Fibroblast of the aortic adventitia (primary cell): ENCODE measurements at places on chromosomes 1 and 21. TPM values are rescaled to one million over a fixed set of nuclear protein-coding genes. Genes with fewer than 3 reads are reported as not detected.
A peak's percentile ranks its signal among the peaks of the same experiment; 100 is the strongest.

Gene FAM72D
- 2.2 TPM in 1 of 2 replicates, not detected in the other for total RNA-seq

Gene PLA2G2F
- not detected in 2 replicates for total RNA-seq

Gene HCRTR1
- total RNA-seq = 0.18 TPM in 1 of 2 replicates, not detected in the other

Gene SYT14
- 0.08 and 35.0 TPM in 2 replicates for total RNA-seq

Gene HLX
- 4.1 and 25.4 TPM in 2 replicates for total RNA-seq

Gene TRPM2
- total RNA-seq = 0.08 TPM in 1 of 2 replicates, not detected in the other

Gene LCE3D
- total RNA-seq = not detected in 2 replicates

Gene RGS13
- total RNA-seq = not detected in 2 replicates

Gene RWDD3
- total RNA-seq = 12.5 and 20.6 TPM in 2 replicates

Gene ADAMTS1
- 284 and 390 TPM in 2 replicates for total RNA-seq

DNA sequence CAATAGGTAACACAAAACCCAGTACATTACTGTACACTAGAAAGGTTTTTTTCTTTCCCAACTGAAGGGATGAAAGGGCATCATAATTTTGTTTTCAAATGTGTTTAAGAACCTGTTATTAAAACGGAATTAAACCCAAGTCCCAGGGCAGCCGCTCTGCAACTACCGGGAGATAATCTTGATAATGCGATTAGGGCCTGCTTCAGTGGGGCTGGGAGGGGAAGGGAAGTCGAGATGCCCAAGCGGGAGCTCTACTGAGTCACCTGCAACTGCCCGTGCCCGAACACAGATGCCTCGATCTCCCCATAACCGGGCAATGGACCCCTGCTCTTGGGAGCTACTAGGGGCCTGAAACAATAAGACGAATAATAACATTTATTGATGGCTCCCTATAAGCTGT is 61.4 kb downstream of the KAZN start:
- no peak for DNase-seq

- DNase-seq = no peak
These were observed 414.9 kb downstream of the SMYD3 start for GRCh38 chr1:246092136-246092535.

DNA sequence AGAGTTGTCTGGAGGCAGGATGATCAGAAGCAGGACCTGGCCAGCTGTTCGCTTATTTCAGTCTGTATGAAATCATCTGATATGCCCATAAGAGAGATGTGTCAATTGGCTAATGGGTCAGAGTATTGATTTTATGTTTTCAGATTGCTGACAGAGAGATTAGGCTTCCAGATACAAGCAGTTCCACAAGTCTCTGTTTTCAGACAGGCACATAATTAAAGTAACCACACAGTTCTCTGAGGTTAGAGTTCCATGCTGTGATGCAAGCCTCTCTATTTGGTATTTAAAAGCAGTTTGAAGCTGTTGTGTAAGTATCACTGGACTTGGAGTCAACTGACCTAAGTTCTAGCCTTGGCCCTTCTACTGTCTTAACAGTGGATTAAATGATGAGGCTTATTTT is 50.1 kb downstream of the ATF6 start:
- no peak for DNase-seq

DNA sequence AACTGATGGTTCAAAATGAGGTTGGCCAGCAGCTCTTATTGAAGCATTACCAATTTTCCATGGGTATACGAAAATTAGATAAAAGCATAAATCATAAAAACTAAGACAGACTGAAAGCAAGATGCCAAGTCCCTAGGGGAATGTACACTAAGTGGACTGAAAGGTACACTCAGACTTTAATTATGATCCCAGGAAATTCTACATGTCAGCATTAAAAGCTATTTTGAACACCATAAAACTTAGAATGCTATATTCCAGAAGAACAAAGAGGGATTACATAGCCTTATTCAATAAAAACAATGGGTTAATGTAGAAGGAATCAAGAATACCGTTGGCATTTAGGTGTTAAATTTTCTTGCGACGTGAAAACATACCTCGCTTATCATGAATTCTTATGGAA is 558.5 kb downstream of the LRRIQ3 start:
- DNase-seq = no peak

DNA sequence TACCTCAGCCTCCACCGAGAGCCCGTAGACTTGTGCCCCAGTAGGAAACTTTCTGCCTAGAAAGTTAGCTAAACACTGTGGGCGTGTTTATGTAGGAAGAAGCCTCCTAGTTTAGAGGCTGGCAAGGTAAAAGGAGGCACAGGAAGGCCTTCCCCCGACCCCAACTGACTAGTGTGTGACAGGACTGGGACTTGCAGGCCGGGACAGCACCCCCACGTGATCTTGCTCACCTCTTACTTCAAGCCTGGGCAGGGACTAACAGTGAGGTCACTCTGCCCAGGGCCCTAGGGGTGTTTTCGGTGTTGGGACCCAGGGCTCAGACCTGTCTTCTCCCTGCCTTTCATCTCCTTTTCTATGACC is 392 bp upstream of the TAGLN2 start:
- no peak for DNase-seq

GRCh38 chr1:45198185-45198584 is 8.2 kb downstream of the ZSWIM5 start:
- DNase-seq = no peak

- DNase-seq = peak; percentile 21
These were observed 115.8 kb upstream of the PBX1 start for GRCh38 chr1:164443166-164443565.

DNA sequence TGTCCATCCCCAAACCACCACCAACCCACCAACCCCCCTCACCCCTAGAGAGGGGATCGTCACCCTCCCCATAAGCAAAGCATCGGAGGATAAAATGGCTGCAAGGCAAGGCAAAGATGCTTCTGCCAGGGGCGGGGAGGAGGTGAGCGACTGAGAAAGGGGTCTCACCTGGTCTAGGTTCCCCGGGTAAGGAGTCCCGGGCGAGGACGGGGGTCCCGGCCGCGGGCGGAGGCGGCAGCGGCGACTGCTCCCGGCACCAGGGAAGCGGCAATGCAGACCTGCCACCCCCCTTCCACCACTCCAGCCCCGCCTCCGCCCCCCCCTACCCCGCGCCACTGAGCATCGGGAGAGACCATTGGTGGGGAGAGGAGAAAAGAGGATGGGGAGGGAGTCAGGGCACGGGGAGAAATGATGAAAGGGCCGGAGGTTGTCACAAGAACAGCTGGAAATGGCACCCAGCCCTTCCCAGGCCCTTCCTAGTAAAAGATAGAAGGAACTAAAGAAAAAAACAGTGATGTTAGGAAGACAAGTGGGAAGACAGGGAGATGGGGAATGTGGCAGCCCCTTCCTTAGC is at the start of gene SV2A:
Gene SV2A (minus strand): TSS at position 274 of the 574 bp plus-strand sequence. CDS start 4,004 bp downstream, outside the sequence.
- peak; percentile 66 for DNase-seq

- peak; percentile 22 for DNase-seq
These were observed 22.3 kb downstream of the EXO1 start for GRCh38 chr1:241870336-241870735.

DNA sequence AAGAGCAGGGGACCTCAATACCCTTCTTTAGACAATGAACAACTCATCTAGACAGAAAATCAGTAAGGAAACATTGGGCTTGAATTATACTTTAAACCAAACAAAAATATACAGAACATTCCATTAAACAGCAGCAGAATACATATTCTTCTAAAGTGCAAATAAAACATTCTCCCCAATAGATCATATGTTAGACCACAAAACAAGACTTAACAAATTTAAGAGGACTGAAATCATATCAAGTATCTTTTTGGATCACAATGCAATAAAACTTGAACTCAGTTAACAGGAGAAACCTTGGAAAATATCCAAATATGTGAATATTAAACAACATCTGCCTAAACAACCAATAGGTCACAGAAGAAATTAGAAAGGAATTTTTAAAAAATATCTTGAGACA is 47.7 kb upstream of the HP1BP3 start:
- no peak for DNase-seq

DNA sequence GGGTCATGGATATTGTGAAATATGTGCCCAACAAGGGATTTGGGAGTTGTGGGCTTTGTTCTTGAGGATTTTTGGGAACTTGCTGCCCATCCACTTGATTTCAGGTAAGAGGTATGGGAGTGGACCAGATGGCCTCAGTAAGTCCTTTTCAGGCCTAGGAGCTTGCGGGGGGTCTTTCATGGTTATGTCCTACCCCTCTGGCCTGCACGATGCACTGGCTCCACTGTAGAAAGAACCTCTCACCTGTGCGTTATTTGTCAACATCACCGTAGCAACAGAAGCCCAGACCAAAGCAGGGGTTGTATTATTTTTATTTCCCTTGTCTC is 8.6 kb downstream of the RIIAD1 start:
- no peak for DNase-seq

GRCh38 chr1:167135281-167135840 is 41.5 kb downstream of the STYXL2 start:
- DNase-seq = no peak

DNA sequence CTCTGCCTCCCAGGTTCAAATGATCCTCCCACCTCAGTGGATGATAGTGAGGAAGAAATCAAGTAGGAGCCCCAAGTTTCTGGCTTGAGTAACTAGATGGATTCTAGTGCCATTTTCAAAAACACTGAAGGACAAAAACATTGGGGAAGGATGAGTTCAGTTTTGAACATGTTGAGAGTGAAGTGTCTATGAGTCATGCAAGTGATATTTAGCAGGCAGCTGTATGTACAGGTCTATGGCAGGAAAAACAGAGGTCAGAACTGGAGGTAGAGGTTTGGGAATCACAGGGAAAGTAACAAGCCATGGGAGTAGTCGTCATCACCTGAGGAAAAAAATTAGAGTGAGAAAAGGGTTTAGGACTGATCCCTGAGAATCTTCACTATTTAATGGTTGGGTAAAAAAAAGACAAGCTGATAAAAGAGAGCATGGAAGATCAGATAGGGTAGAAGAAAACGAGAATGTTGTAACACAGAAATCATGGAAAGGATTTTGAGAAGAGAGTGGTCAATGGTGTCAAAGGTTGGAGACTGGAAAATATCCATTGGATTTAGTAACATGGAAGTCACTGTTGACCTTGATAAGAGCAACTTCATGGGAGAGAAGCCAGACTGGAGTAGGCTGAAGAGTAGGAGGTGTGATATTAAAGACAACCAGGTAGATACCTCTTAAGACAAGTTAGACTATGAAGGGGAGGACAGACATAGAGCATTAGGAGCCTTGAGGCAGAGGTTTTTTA is 53.1 kb downstream of the DIPK1A start:
- no peak for DNase-seq

GRCh38 chr1:222828939-222829338 is 14.1 kb downstream of the DISP1 start:
- DNase-seq = no peak

DNA sequence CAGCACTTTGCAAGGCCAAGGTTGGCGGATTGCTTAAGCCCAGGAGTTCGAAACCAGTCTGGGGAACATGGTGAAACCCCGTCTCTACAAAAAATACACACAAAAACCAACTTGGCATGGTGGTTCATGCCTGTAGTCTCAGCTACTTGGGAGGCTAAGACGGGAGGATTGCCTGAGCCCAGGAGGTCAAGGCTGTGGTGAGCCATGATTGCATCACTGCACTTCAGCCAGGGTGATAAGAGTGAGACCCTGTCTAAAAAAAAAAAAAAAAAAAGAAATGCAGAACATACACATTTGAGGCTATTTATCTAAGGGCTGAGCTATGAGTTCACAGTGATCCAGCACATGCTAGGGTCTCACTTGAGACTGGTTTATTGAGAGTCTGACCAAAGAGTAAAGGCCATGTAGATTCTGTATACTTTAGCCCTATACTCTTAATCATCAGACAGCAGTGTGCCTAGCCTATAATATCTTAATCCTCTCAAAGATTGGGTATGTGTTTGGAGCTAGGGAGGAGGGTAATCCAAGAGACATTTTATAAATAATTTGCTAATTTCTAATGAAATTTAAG is 23.9 kb downstream of the RNF2 start:
- DNase-seq = no peak

DNA sequence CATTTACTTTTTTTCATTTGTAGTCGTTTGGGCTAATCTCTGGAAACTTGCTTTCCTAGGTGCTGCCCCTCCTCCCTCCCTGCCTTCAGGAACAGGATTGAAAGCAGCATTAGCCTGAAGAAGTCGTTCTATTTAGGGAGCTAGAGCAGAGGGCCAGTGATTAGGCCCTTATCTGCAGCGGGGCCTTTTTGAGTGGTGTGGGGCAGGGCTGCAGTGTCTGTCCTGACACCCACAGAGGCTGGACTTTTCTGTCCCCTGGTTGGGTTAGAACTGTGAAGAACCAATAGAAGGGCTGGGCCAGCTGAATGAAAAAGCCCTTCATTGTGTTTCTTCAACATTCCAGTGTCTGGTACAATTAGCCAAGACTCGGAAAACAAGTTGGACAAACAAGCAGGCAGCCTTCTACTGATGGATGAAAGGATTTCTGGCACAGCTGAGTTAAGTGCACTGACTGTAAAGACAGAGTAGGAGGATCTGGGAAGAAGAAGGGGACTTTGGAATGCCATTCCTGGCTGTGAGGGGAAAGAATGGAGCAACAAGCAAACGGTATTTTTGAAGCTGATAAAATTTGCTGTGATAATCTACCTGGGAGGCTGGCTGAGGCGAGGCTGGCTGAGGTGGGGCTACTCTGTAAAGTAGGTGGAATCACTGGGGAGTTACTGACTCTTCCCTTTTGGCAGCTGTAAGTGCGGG is 9.7 kb downstream of the MACF1 start:
- peak; percentile 56 for DNase-seq

GRCh38 chr1:111332190-111332589 is 41.5 kb downstream of the CHIA start:
- no peak for DNase-seq

DNA sequence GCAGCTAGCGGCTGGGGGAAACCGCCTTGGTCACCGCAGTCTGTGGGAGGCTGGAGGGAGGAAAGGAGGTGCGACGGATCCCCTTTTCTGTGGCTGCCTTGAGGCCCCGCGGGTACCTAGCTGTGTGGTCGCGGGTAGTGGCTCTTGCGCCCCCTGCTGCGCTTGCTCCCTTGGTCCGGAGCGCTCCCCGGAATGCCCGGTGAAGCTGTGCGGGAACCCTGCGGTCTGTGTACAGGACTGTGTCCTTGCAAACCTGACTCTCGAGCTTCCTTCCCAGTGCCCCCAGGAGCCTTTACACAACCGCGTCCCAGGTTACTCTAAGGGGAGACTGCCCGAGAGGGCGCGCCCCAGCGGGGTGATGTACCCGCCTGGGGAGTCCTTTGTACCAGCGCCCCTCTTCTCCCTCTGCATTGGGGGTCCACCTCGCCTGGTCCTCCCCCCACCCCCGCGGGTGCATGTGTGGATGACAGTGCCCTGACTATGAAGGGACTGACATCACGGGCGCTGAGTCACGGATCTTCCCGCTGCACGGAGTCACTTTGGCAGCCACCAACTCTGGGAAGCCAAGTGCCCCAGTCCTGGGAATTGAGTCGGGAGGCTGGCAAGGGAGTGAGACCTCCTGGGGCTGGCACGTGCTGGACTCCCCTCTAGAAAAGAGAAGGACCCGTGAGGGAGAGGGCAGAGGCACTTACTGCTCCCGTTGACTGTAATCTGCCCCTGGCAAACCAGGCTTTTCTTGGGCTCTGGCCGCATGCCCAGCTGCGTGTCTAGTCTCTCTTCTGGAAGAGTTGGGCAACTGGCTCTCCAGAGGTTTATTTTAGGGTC is 816 bp downstream of the IL6R start:
- peak; percentile 58 for DNase-seq

- DNase-seq = peak; percentile 79
These were observed 35.6 kb upstream of the NEK7 start for GRCh38 chr1:198121056-198121826.

- DNase-seq = peak; percentile 11
These were observed 317.5 kb downstream of the ASTN1 start for GRCh38 chr1:176847052-176847451.

GRCh38 chr21:16573578-16573977 is 843.8 kb downstream of the USP25 start:
- peak; percentile 71 for DNase-seq
